ENCODE measurements at places on chromosomes 11 and 22.

DNA sequence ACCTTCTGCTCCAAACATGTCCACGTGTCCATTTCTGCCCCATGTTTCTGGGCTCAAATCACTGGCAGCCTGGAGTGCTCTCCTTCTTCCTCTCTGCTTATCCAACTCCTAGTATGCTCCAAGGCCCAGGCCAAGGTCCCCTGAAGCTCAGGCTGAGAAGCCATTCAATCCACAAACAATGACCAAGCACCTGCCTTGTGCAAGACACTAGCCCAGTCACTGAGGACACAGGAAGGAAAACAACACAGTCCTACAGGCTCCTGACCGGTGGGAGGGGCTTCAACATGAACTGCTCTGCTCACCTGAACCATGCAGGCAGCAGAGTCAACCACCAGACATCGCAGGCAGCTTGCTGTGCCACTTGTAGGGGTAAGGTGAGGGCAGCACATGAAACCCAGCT, 93.6 kb downstream of the RPL27A start:
- DNase-seq, result no peak

DNA sequence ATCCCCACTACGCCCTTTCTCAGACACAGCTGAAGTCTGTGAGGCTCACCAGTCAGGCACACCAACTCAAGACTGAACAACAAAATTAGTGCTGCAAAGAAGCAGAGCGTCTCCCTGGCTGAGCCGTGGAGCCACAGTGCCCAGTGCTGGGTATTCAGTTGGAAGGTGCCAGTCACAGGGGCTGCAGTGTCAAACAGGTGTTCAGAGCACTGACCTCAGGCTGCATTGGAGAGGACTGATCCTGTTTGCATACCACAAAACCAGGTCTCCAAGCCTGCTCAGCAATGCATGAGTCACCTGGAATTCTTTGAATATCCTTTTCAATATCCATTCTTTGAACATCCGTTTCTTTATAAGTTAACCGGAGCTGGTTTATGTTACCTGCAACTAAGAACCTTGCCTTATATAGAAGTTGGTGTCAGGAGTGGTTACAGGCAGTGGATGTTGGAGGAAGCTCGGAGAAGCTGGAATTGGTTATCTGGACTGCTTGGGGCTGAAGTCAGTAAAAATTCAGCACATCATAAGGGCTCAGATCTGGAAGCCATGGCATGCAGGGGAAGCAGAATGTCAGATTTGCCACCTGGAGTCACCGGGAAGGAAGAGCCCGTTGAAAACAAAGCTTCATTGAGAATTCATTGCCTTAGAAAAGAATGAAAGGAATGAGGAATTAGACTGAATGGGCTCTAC, 30.3 kb downstream of the PDGFB start:
- DNase-seq, result no peak

- DNase-seq, result no peak
Measured at GRCh38 chr11:69836401-69836800, 17.2 kb upstream of the FGF3 start.

DNA sequence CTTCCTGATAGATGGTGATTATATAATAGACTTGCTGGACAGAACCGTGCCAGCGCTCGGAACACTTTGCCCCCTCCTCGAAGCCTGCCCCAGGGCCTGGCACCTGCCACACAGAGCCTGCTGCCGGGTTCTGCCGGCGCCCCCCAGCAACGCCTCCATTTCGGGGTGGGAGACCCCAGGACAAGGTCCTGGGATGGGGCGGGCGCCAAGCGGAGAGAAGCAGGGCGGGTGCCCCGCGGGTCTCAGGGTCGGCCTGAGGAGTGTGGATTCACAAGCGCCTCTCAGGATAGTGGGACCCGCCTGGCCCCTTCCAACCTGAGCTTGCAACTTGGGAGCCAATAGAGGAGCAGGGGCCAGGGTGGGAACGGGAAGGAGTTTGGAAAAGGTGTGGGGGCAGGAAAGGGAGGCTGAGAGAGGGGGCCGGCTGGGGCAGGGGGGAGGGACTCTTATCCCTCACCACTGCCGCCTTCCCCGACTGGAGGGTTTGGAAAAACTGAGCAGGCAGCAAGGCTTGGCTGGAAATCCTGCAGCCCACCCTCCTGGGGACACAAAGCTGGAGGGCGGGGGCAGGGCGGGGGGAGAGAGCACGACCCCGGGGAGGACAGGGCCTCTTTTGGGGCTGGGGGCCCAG, 3.3 kb upstream of the BCL9L start:
- no peak for DNase-seq

Measured in NB4 (cell line).